ENCODE measurements at places on chromosomes 1 and 21.
A peak's percentile ranks its signal among the peaks of the same experiment; 100 is the strongest.

DNA sequence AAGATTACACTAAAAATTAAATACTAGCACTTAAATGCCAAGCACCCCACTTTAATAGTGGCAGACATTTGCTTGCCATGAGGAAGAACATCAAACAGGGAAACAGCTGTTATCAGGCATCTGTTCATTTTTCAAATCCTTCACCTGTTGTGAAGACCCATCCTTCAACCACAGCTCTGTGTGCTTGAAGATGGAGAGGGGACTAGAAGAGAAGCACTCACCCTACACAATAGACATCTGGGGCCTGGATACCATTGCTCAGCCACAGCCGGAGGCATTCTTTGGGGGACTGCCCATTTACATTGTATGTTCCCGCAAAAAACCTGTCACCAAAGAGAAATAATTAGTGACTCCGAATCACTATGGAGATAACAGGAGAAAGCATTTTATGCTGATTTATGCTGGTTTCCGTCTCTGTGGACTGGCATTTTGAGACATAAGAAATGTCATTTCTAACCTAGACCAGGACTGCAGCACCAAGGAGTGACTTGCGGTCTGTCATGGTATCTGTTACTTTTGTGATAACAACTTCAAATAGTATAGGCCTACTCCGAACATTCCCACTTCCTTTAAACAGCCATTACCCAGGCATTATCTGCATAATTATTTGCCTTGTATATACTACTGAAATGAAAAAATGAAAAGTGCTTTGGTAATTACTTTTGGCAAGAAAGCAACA, 28.8 kb upstream of the MTF1 start:
- DNase-seq = no peak

DNA sequence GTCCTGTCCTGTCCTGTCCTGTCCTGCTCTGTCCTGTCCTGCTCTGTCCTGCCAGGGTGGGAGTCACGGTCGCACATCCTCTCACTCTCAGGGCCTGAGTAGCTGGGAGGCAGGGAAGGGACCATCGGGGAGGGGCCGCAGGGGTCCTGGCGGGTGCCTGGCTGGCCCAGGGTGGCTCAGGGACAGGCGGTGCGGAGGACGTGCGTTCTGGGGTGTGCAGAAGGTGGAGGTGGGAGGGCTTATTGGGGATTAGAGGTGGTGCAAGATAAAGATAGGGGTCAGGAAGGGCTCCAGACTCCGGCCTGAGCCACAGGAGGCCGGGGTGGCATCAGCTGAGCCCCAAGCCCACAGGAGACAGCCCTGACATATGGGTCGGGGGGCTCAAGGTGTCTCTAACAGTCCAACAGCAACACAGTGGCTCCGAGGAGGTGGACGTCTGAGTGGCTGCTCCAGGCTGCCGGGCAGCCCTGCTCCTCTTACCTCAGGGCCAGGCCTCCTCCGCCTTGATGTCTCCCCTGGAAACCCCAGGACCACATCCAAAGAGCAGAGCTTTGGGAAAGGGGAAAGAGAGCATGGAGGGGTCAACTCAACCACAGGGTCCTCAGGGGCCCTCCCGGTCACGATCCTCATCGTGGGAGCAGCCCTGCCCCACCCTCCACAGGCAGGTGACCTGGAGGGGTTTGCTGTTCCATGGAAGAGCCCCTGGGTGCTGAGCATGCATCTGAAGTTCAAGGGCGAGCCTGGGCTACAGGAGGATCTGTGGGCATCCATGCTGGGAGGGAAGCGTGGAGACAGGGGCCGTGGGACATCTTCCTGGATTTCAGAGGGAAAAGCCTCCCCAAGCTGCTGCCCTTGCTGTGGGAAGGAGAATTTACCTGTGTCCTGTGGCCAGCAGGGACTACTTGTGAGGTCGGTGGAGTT, 39.6 kb upstream of the ADARB1 start:
- DNase-seq = no peak

GRCh38 chr1:30663596-30664091, 59.7 kb downstream of the MATN1 start:
- DNase-seq = no peak

DNA sequence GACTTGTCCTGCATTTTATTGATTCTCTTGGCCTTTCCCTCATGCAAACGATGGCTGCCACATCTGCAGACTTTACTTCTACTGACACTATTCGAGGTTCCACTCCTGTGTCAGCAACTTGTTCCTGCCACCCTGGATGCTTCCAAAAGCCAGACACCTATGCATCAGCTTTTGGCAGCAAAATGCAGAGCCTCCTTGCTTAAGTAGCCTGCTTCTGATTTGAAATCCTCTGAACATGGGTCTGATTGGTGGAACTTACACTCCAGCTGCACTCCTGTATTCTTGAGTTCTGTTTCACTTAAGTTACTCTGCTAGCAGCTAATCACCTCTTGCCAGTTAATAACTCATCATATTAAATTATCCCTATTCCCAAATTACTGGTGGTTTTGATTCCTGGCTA, 152.1 kb upstream of the FMN2 start:
- no peak for DNase-seq

GRCh38 chr1:167472752-167473521, 45.4 kb downstream of the CD247 start:
- DNase-seq = no peak

- DNase-seq = no peak
These were observed 2.8 kb downstream of the DHCR24 start for GRCh38 chr1:54884135-54884586.

GRCh38 chr1:181015251-181015615, 7.4 kb downstream of the STX6 start:
- no peak for DNase-seq

- no peak for DNase-seq
These were observed 28.6 kb downstream of the AGPAT3 start for GRCh38 chr21:43893536-43894205.

- DNase-seq = no peak
These were observed 113.3 kb downstream of the PTPN14 start for GRCh38 chr1:214438075-214438474.

DNA sequence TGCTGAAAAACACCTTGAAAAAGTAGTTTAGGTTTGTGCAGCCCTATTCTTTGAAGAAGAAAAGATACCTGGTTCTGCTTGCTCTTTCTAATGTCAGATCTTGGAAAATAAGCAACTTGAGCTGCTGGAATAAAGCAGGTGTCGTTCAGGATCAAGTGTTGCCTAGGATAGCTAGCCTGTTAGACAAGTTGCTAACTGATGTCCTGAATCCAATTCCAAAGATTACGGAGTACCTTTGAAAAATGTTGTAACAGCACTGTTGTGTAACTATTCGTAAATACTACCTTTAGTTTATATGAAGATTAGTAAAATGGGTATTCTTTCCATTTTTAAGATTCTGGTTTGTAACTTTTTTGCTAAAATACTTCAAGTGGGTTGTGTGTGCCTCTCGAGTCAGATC, 151.5 kb downstream of the CLEC20A start:
- no peak for DNase-seq

- no peak for DNase-seq
These were observed 124.5 kb downstream of the TSEN15 start for GRCh38 chr1:184176058-184176457.

GRCh38 chr1:31374511-31375196, 1.8 kb upstream of the FABP3 start:
- peak; percentile 37 for DNase-seq

- DNase-seq = no peak
These were observed 553 bp upstream of the STMN1 start for GRCh38 chr1:25906644-25907300.

- peak; percentile 87 for DNase-seq
These were observed 30.7 kb upstream of the EDN2 start for GRCh38 chr1:41515131-41515678.

GRCh38 chr1:187655104-187655503, 826.4 kb downstream of the PLA2G4A start:
- no peak for DNase-seq

GRCh38 chr1:58886611-58887010, 102.8 kb upstream of the JUN start:
- no peak for DNase-seq

GRCh38 chr1:164824542-164824941, 265.6 kb downstream of the PBX1 start:
- no peak for DNase-seq

GRCh38 chr1:27496604-27497155, 6.7 kb upstream of the WASF2 start:
- no peak for DNase-seq

DNA sequence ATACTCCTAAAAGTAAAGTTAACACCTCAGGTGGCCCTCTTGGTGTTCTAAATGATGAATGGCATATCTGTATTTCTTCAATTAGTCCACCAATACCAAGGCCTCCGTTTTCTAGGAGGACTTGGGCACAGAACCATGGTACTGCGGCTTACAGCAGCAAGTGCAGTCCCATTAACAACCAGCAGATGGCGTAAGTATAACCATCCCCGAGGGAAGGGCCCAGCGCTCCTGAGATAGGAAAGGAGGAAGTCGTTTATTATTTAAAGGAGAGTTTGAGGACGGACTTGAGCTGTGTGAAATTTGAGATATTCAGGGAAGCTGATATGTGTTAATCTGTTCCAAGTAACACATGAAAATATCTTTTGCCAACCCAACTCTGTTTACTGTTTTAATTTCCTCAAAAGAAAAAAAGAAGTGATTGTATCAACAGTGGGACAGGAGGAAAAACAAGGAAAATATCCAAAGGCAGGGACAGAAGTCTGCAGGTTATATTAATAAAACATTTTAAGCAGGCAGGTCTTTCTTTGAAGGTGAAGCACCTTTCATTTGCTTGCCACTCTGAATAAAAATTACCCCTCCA, 37.7 kb upstream of the KCNJ15 start:
- peak; percentile 38 for DNase-seq

GRCh38 chr1:182809414-182809957, 19.9 kb downstream of the NPL start:
- no peak for DNase-seq

- no peak for DNase-seq
These were observed 3.8 kb downstream of the ETV3 start for GRCh38 chr1:157134442-157134841.

DNA sequence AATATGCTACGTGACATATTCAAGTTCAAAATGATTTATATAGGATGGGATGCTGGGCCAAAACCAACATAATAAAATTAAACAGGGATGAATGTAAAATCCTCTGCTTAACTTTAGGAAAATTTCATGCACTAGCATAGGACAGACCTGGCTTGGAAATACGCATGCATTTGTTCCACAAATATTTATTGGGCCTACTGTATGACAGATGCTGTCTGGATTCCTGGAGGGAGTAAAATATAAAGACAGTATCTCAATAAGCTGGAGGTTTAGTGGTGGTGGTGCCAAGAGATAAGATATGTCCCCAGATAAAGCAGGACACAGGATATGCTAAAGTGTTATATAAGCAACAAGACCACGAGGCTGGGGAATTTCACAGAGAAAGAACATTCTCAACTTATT, 15.1 kb downstream of the RCSD1 start:
- no peak for DNase-seq

GRCh38 chr1:11984121-11984520, 3.9 kb downstream of the MFN2 start:
- DNase-seq = no peak

DNA sequence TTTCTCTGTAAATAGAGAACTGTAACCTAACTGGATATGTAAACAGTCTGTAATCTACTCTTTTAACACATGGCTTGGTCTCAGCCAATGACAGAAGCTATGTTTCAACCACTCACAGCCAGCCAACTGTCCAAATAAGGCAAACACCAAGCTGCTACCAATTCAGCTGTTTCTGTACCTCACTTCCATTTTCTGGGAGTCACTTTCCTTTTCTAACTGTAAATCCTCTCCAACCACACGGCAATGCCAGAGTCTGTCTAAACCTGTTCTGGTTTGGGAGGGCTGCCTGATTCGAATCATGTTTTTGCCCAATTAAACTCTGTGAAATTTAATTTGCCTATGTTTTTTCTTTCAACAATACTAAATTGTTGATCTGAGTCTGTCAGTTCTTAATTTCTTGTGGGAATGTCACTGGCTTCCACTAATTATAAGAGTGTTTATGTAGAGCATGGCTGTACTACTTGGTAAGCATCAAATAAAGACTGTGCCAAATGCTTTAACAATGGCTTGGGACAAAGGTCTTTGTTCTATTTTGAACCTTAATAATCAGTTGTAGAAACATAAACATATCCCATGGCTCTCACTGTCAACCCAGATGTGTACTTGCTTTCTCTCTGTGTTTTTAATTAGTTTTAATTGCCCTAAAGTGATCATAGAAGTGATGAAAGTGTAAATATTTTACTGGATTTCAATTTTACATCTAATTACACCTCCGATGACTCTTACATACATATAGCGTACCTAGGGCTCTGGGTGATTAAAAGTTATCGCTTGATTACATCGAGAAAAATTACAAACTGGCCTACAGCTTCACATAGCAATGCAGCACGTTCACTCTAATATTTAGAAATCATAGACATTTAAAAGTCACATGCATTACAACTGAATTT, 1144.6 kb upstream of the TMPRSS15 start:
- no peak for DNase-seq

- no peak for DNase-seq
These were observed 40.4 kb downstream of the EIF2B3 start for GRCh38 chr1:44945967-44946366.

- no peak for DNase-seq
These were observed 52.8 kb downstream of the FMO4 start for GRCh38 chr1:171366816-171367215.

DNA sequence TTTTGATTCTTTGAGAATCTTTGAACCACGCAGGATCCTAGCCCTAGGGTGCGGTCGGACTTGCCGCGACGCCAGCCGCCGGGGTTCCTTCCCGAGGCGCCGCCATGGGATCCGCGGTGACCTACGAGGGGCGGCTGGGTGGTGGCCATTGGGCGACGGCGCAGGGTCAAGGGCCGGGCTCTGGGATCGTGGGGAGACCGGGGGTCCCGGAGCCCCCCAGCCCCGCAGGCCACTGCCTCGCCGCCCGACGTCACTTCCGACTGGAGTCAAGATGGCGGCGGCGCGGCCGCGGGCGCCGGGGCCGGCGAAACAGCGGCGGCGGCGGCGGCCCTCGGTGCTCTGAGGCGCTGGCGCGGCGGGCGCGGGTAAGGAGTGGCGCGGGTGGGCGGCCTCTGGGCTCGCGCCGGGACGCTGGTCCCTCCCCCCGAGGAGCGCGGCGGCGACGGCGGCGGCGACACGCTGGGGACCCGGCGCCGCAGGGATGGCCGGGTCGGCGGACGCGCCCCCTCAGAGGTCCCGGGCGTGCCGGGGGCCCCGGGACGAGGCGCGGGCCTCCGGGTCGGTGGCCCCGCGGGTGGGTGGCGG, at the start of gene PRDM2:
TSS of gene PRDM2 (plus strand) at position 253 of the 585 bp plus-strand sequence. CDS start 15,418 bp downstream, outside the sequence.
- DNase-seq = no peak

GRCh38 chr21:35529171-35529863, 480.2 kb upstream of the RUNX1 start:
- no peak for DNase-seq
